ENCODE measurements at places on chromosomes 4 and X. TPM values are rescaled to one million over a fixed set of nuclear protein-coding genes. Genes with fewer than 3 reads are reported as not detected.

TSPAN7 gene
- not detected for total RNA-seq

EIF2S3 gene
- total RNA-seq: 178 TPM

NCAPG gene
- total RNA-seq: 27.6 TPM

NXF2 gene
- total RNA-seq: not detected

MAGEC3 gene
- total RNA-seq: not detected

RPS6KA6 gene
- total RNA-seq: 4.7 TPM

PNCK gene
- total RNA-seq: 1.0 TPM

PNMA5 gene
- not detected for total RNA-seq

DNA sequence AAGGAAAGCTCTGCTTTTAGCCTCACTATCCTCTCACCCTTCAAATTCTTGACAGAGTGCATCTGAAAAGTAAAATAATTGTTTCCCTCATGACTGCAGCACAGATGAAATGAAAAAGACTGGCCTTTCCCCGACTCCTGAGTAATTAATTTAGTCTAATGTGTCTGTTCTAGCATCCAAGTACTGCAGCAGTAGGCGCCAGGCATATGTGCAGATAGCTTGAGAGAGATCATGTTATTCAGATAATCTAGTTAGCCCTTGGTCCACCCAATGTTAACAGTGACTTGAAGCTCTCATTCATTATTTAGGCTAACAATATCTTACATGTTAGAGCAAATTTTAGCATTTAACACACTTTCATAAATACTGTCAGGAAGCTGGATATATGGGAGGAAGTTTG lies 54.0 kb downstream of the MAP9 start:
- DNase-seq: no peak
- H3K36me3 ChIP-seq: no peaks in the 10 kb centered on the region
- H3K4me3 ChIP-seq: no peak overlapping the region
- no peak overlapping the region for H3K27ac ChIP-seq

DNA sequence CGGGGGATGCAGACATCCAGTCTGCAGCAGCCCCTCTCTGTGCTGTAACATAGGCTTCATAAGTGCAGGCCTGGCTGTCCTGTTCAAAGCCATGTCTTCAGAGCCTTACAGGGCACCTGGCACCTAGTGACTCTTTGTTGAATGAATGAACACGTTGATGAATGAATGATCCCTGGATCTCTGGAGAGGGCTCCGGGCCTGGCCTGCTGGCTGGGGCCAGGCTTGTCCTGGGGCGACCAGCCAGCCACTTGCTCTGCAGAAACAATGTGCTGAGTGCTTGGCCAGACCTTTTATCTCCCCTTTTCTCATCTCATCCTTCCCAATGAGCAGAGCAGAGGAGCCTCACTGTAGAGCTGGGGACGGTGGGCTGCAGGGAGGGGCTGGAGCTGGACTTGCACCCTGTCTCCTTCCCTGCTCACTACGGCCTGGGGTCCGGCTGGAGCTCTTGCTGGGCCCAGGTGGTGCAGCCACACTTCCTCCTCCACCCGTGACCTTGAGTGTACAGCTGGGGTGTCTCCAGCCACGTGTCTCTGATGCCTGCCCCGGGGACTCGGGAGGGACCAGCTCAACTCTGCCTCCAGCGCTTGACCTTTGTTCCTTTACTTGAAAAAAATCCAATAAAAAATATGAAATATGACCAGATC lies 77.9 kb downstream of the PSAPL1 start:
- DNase-seq: no peak
- no peaks in the 10 kb centered on the region for H3K27me3 ChIP-seq

GRCh38 chr4:163492951-163493504 lies 1.5 kb upstream of the TMA16 start:
- peak overlapping the region; percentile 97 for H3K4me3 ChIP-seq
- H3K4me1 ChIP-seq: peaks cover 4% of the 10 kb centered on the region
- no peak overlapping the region for H3K27ac ChIP-seq
- peak; percentile 8 for DNase-seq
- no peaks in the 10 kb centered on the region for H3K27me3 ChIP-seq
- peaks cover 5% of the 10 kb centered on the region for H3K36me3 ChIP-seq

DNA sequence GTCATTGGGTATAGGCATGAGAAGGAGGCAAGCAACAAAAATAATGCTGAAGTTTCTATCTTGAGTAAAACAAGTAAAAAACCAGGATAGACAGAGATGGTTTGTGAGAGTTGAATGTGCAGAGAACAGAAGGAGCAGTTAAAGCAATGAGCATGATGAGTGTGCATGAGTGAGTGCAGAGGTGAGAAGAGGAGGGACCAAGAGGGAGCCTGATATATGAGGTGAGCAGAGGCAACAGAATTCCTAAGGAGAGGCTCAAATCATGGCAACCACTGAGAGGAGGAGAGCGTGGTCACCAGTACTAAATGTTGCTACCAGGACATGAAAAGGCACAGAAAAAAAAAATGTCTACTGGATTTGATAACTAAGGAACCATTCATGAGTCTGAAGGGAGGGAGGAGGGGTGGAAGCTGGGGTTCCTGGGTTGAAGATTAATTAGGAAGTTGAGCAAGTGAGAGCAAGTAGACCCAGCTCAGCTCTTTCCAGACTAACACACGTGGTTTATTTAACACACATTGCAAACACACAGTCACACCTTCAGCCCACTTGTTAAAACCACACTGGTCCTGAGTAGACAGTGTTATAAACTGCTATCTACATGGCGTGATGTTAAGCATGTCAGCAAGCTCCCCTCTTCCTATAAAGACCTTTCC lies 69.0 kb upstream of the IQCM start:
- H3K4me3 ChIP-seq: no peak overlapping the region
- H3K27me3 ChIP-seq: no peaks in the 10 kb centered on the region
- H3K27ac ChIP-seq: no peak overlapping the region
- DNase-seq: no peak
- H3K4me1 ChIP-seq: no peaks in the 10 kb centered on the region

GRCh38 chrX:104309169-104309568 lies 54.4 kb upstream of the ESX1 start:
- H3K27ac ChIP-seq: no peak overlapping the region
- H3K27me3 ChIP-seq: no peaks in the 10 kb centered on the region
- DNase-seq: peak; percentile 26
- H3K4me1 ChIP-seq: 0 out of 2 replicates have a peak, but pooled peaks cover 8% of the 10 kb centered on the region
- H3K4me3 ChIP-seq: no peak overlapping the region
- H3K36me3 ChIP-seq: no peaks in the 10 kb centered on the region

DNA sequence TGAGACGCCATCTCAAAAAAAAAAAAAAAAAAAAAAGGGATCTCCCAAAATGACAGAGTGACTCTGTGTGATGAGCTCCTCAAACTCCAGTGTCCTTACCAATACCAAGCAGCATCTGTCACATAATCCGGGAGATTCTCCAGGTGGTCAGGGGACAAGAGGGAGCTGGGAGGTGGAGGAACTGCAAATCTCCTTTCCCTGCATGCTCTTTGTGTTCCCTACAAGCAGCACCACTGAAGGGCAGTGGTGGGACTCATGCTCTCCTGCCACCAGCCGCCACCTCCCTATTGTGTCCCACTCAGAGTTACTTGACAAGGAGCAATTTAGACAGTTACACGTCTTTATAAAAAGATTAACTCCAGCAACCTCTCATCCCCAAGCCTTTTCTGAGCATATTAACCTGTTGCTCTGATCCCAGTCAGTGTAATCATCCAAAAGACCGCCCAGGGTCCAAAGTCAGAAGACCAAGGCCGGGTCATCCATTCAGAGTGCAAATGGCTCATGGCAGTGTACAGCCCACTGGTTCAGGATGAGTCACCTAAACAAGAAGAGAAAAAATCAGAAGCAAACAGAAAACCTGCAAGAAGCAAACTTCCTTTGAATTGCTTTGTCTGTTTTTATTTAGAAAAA lies 23.6 kb downstream of the MGST2 start:
- no peak overlapping the region for H3K27ac ChIP-seq
- DNase-seq: no peak
- H3K36me3 ChIP-seq: no peaks in the 10 kb centered on the region

DNA sequence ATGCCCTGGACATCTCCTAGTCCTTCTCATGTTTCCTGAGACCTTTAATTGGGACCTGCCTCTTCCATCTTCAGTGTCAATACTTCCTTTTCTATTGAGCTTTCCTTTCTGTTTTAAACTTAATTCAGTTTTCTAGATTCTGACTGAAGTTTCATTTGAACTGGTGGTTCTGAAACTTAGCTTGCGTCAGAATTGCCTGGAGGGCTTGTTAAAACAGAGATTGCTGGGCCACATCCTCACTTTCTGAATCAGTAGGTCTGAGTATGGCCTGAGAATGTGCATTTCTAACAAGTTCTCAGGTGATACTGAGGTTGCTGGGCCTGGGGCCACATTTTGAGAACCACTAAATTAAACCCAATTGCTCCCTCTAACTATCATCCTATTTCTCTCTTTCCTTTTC lies 152.1 kb upstream of the DGKK start:
- DNase-seq: no peak
- H3K4me3 ChIP-seq: no peak overlapping the region
- H3K4me1 ChIP-seq: no peaks in the 10 kb centered on the region
- H3K27ac ChIP-seq: no peak overlapping the region

DNA sequence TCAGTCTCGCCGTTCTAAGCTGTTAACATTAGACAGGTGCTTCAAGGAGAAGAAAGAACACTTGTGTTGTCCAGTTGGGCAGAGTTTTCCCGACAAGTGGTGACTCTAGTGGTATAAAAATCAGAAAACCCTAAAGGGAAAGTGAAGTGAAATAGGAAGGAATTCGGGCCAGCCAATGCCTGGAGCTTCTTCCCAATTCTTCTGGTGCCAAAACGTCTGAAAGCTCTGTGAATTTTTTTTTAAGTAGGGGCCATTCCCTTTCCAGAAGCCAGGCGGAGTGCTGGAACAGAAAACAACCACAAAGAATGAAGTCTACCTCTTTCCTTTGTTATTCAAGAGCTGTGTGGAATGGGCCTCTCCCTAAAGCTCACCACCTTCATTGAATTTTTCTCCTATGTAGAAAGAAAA lies 43.1 kb upstream of the PPARGC1A start:
- no peak for DNase-seq
- H3K27me3 ChIP-seq: no peaks in the 10 kb centered on the region
- H3K36me3 ChIP-seq: no peaks in the 10 kb centered on the region
- H3K4me3 ChIP-seq: no peak overlapping the region
- H3K4me1 ChIP-seq: no peaks in the 10 kb centered on the region

DNA sequence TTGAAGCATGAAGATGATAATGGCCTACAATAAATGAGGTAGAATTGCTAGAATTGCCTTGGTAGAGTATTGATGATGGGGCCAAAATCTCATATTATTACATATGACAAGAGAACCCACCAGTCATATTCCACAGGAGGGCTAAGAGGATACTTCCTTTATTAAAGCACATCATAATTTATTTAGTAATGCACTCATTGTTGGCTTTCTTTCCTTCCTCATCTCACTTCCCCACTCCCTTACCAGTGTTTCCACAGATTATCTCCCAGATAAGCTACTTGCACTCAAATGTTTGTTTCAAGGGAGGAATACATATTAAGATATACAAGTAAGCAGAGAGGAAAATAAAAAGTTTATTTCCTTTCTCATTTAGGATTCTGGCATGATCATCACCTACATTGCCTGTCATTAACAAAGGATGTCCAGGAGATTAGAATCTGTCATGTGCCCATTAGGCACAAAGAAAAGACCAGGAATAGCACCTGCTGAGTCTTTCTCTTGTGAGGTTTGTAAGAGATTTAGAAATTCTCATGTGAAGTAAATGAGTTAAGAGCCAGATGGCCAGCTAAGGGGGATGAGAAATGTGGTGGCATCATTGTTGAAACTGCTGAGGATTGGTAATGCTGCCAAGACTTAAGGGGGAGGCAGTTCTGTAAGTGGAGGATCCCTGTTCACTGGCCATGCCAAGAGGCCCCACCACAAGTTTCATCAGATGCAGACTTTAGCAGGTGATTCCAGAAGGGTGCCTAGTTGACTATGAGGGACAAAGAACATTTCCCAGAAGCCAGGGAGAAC lies 52.4 kb upstream of the PRDM8 start:
- H3K36me3 ChIP-seq: no peaks in the 10 kb centered on the region
- H3K27ac ChIP-seq: no peak overlapping the region
- H3K4me1 ChIP-seq: peaks cover 19% of the 10 kb centered on the region
- no peak for DNase-seq

GRCh38 chr4:41125558-41126311 lies 88.6 kb downstream of the APBB2 start:
- no peaks in the 10 kb centered on the region for H3K27me3 ChIP-seq
- no peak for DNase-seq

DNA sequence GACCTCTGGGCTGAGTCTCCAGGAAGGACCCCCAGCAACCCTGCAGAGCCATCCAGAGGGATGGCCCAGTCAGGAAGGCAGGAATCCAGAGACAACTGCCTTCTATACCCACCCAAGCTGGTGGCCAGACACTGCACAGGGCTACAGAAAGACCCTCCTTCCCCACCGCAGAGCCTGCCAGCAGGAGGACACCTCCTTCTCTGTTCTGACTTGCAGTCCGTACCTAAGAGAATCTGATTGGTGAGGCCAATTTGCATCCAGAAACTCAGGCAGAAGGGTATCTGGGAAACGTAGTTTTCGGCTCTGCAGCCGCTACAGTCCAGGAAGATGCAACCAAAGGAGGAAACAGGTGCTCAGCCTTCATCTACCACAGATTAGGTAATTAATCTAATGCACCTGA lies 155.4 kb upstream of the FRG1 start:
- peaks cover 20% of the 10 kb centered on the region for H3K27me3 ChIP-seq
- H3K4me1 ChIP-seq: no peaks in the 10 kb centered on the region
- DNase-seq: no peak
- no peaks in the 10 kb centered on the region for H3K36me3 ChIP-seq
- H3K4me3 ChIP-seq: no peak overlapping the region

GRCh38 chr4:26300314-26301307 lies 20.2 kb upstream of the RBPJ start:
- H3K4me1 ChIP-seq: peaks cover 21% of the 10 kb centered on the region
- peak; percentile 46 for DNase-seq
- no peaks in the 10 kb centered on the region for H3K27me3 ChIP-seq
- H3K27ac ChIP-seq: no peak overlapping the region
- no peak overlapping the region for H3K4me3 ChIP-seq

DNA sequence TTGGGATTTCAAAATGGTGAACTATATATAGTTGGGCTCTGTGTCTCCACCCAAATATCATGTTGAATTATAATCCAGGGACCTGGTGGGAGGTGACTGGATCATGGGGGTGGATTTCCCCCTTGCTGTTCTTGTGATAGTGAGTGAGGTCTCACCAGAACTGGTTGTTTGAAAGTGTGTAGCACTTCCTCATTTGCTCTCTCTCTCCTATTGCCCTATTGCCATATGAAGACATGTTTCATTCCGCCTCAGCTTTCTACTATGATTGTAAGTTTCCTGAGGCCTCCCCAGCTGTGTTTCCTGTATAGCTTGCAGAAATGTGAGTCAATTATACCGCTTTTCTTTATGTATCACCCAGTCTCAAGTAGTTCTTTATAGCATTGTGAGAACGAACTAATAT lies 545.6 kb downstream of the TRAM1L1 start:
- no peaks in the 10 kb centered on the region for H3K36me3 ChIP-seq
- H3K4me3 ChIP-seq: no peak overlapping the region
- H3K4me1 ChIP-seq: no peaks in the 10 kb centered on the region

DNA sequence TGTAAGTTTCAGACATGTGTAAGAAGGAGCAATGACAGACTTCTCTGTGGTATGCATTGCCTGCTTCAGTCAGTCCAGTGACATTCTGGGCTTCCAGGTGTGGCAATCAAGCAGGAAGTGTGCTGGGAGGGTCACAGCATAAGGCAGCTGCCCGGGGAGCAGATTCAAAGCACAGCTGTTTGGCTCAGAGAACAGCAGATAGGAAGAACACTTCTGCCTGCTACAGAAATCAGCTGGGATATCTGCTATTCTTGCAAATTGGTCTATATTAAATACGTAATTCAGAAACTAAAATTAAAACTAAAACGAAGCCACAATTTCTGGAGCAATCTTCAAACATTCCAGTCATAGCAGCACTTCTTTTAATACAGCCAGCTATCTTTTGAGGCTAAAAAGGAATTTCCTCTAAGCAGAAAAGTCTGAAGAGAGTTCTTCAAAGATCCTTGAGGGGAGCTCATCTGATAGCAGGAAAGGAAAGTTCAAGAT lies 47.5 kb upstream of the GALNT7 start:
- no peaks in the 10 kb centered on the region for H3K27me3 ChIP-seq
- no peaks in the 10 kb centered on the region for H3K36me3 ChIP-seq
- no peak overlapping the region for H3K27ac ChIP-seq
- no peaks in the 10 kb centered on the region for H3K4me1 ChIP-seq

All from PC-3 (cell line).